Fibroblast of lung (primary cell): ENCODE measurements at places on chromosomes 3 and 15. TPM values are rescaled to one million over a fixed set of nuclear protein-coding genes. Genes with fewer than 3 reads are reported as not detected.

The C3orf85 gene
- total RNA-seq, result not detected in 2 replicates

The VGLL3 gene
- total RNA-seq, result 41.1 and 53.7 TPM in 2 replicates

The SPINT1 gene
- under 0.01 TPM in 2 replicates for total RNA-seq

GRCh38 chr3:156675830-156676767, 1.7 kb downstream of the TIPARP start:
- peak; percentile 94 for DNase-seq
- no peaks in the 10 kb centered on the region for H3K27me3 ChIP-seq
- peaks cover 6% of the 10 kb centered on the region for H3K4me1 ChIP-seq
- H3K27ac ChIP-seq, result peak overlapping the region; percentile 94
- H3K36me3 ChIP-seq, result peaks cover 5% of the 10 kb centered on the region

The PFKFB4 gene
- 6.7 and 12.2 TPM in 2 replicates for total RNA-seq

DNA sequence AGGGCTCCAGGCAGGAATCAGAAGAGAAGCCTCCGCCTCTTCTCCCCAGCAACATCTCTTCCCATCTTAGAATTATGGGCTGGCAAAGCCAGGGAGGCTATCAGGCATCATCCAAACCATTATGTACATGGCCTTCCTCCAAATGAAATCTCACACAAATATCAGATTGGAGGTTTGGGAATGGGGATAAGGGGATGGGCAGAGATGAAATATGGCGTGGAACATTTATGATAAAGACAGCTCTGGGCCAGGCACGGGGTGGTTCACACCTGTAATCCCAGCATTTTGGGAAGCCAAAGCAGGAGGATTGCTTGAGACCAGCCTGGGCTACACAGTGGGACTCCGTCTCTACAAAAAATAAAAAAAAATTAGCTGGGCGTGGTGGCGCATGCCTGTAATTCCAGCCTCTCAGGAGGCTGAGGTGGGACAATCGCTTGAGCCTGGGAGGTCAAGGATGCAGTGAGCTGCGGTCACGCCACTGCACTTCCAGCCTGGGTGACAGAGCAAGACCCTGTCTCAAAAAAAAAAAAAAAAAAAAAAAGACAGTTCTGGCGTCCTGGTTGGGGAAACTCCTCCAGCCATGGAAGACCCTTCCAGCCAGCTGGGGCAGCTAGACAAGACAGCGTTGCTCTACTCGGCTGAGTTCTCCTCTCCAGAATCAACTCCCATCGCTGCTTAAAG, 36.6 kb downstream of the CPN2 start:
- peaks cover 65% of the 10 kb centered on the region for H3K27me3 ChIP-seq
- H3K27ac ChIP-seq, result no peak overlapping the region
- no peaks in the 10 kb centered on the region for H3K36me3 ChIP-seq
- no peak for DNase-seq
- peaks cover 6% of the 10 kb centered on the region for H3K4me1 ChIP-seq
- H3K4me3 ChIP-seq, result no peak overlapping the region

The LXN gene
- total RNA-seq, result 168 and 495 TPM in 2 replicates

DNA sequence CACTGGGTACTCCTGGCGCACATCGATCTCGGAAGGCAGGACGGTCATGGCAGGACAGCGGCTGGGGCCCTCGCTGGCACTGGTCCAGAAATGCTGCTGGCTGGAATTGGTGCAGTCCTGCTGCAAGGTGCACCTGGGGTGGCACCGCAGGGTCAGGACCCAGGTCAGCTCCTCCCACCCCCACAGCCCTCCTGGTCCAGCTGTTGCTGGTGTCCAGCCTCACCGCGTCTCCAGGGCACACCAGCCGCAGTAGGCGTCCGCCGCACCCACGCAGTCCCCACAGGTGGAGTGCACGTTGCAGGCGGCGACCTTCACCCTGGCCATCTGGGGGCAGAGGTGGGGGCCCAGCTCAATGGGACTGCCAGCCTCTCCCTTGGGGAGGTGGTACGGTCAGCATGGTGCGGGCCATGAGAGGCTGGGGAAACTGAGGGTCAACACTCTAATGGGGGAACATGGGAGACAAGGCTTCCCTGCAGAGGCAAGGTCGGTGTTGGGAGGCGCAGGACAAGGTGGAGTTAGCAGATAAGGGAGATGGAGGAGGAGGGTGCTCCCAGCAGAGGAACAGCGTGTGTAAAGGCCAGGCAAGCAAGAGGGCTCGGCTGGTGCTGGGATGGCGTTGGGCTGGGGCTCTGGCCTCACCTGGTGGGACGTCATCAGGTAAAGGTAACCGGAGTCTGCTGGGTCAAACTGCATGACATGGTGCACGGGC, 20.4 kb downstream of the PLXND1 start:
- peaks cover 27% of the 10 kb centered on the region for H3K4me1 ChIP-seq
- H3K27ac ChIP-seq, result peak overlapping the region; percentile 7
- H3K27me3 ChIP-seq, result no peaks in the 10 kb centered on the region
- no peak for DNase-seq
- no peak overlapping the region for H3K4me3 ChIP-seq

- no peaks in the 10 kb centered on the region for H3K27me3 ChIP-seq
- no peak for DNase-seq
- no peaks in the 10 kb centered on the region for H3K36me3 ChIP-seq
Observed at GRCh38 chr3:144105542-144105941, 133.9 kb downstream of the DIPK2A start.

The PTH1R gene
- total RNA-seq, result 3.3 and 4.3 TPM in 2 replicates

GRCh38 chr15:57395292-57395691, 19.0 kb downstream of the CGNL1 start:
- H3K27ac ChIP-seq, result no peak overlapping the region
- no peak overlapping the region for H3K4me3 ChIP-seq
- DNase-seq, result peak; percentile 96
- no peaks in the 10 kb centered on the region for H3K4me1 ChIP-seq
- no peaks in the 10 kb centered on the region for H3K36me3 ChIP-seq
- H3K27me3 ChIP-seq, result no peaks in the 10 kb centered on the region

- peak overlapping the region; percentile 93 for H3K27ac ChIP-seq
- H3K4me3 ChIP-seq, result no peak overlapping the region
- DNase-seq, result no peak
- peaks cover 19% of the 10 kb centered on the region for H3K4me1 ChIP-seq
Observed at GRCh38 chr3:46097691-46098241, 70.5 kb upstream of the XCR1 start.

The SERPINI2 gene
- not detected in 2 replicates for total RNA-seq

The COPG1 gene
- 240 and 306 TPM in 2 replicates for total RNA-seq

The FBLN2 gene
- total RNA-seq, result 138 and 184 TPM in 2 replicates

- no peaks in the 10 kb centered on the region for H3K4me1 ChIP-seq
- peak; percentile 15 for DNase-seq
- H3K27me3 ChIP-seq, result no peaks in the 10 kb centered on the region
- H3K4me3 ChIP-seq, result no peak overlapping the region
- peaks cover 7% of the 10 kb centered on the region for H3K36me3 ChIP-seq
Observed at GRCh38 chr15:73584699-73585420, 48.3 kb downstream of the NPTN start.

DNA sequence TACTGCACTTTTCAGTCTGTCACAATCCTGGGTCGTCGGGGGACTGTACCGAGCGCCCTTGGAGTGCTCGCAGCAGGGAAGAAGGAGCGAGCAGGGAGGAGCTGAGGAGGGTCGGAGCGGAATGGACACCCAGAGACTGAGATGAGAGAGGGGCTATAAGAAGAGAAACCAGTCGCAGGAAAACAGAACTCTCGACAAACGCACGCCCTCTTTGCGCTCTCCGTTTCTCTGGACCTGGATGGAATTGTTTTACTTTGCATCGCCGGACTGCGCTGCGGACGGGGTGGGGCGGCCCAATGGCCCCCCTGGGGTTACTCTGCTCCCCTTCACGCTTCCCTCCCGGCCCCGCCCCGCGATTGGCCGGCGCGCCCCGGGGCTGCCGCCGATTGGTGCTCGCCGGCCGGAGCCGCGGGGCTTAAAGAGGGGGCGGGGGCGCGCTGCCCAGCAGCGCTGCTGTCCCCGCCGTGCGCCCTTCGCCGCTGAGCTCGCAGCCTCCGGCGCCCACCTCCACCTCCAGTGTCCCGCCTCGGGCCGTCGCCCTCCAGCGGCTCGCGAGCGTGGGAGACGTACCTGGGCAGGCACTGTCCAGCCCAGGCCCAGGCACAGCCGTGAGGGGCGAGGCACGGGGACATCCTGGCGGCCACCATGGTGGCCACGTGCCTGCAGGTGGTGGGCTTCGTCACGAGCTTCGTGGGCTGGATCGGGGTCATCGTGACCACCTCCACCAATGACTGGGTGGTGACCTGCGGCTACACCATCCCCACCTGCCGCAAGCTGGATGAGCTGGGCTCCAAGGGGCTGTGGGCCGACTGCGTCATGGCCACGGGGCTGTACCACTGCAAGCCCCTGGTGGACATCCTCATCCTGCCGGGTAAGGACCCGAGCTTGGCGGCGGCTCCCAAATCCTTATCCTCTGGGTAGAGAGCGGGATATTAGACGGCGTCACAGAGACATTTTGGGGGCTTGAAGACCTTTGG, at the start of gene CLDN11:
Gene CLDN11 (plus strand): TSS at position 447 of the 977 bp plus-strand sequence. CDS start 199 bp downstream, at position 646.
- H3K27ac ChIP-seq, result peak within 1 kb of the TSS; percentile 79
- no peaks in the 10 kb centered on the region for H3K27me3 ChIP-seq
- peak; percentile 59 for DNase-seq
- H3K36me3 ChIP-seq, result peaks cover 6% of the 10 kb centered on the region

DNA sequence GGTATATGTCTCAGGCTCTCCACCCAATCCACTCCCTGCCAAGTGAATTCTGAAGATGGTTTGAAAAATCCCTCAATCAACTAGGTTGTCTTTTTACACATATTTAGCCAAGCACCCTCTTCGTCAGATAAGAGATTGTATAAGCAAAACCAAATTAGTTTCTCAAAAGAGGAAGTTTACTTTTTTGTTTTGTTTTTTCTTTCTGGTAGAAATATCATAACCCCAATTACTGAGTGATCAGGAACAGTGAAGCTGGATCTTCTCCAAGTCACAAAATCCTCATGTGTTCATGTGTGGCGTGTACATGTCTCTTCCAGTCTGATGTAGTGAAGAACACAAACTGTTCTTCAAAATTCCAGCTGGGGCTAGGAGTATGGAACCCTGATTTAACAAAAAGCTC, 180.6 kb downstream of the FOXP1 start:
- H3K27ac ChIP-seq, result no peak overlapping the region
- no peaks in the 10 kb centered on the region for H3K36me3 ChIP-seq
- no peaks in the 10 kb centered on the region for H3K4me1 ChIP-seq
- H3K27me3 ChIP-seq, result no peaks in the 10 kb centered on the region

GRCh38 chr3:150666167-150666566, 37.6 kb downstream of the ERICH6 start:
- no peak overlapping the region for H3K4me3 ChIP-seq
- no peak for DNase-seq
- H3K36me3 ChIP-seq, result no peaks in the 10 kb centered on the region
- H3K4me1 ChIP-seq, result no peaks in the 10 kb centered on the region
- H3K27me3 ChIP-seq, result peaks cover 2% of the 10 kb centered on the region
- no peak overlapping the region for H3K27ac ChIP-seq

DNA sequence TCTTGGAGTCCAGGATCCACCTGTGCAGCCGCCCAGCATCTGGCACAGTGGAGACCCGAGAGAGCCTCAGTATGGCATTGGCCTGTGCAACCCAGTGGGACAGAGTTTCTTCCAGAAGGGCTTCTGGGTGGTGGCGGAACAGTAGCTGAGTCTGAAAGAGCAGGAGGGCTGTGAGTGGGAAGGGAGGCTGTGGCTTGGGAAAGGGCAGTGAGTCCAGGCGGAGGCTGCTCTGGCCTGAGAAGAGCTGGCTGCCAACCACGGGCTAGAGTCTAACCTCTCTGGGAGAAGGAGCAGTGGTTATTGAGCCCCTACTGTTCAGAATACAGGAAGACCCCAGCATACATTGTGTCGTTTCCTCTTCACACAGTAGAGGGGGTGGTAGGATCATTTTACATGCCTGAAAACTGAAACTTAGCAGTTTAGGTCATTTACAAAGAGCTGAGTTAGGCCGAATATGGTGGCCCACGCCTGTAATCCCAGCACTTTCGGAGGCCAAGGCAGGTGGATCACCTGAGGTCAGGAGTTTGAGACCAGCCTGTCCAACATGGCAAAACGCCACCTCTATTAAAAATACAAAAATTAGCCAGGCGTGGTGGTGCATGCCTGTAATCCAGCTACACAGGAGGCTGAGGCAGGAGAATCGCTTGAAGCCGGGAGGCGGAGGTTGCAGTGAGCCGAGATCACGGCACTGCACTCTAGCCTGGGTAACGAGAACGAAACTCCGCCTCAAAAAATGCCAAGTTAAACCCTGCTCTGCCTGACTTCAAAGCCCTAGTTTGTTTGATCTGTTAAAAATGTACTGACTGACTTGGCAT, 3.2 kb downstream of the AEN start:
- peaks cover 17% of the 10 kb centered on the region for H3K4me1 ChIP-seq
- H3K4me3 ChIP-seq, result peak overlapping the region; percentile 24
- H3K27ac ChIP-seq, result peak overlapping the region; percentile 97
- H3K36me3 ChIP-seq, result peaks cover 24% of the 10 kb centered on the region
- DNase-seq, result peak; percentile 23

- no peaks in the 10 kb centered on the region for H3K4me1 ChIP-seq
- H3K36me3 ChIP-seq, result no peaks in the 10 kb centered on the region
- H3K27ac ChIP-seq, result no peak overlapping the region
- no peaks in the 10 kb centered on the region for H3K27me3 ChIP-seq
Observed at GRCh38 chr15:67865331-67865730, 25.5 kb upstream of the RNU6-1 start.
